ENCODE measurements at places on chromosomes 11 and 22.

- DNase-seq: no peak
Observed at GRCh38 chr22:44309137-44309536, 3.6 kb downstream of the SHISAL1 start.

- DNase-seq: no peak
Observed at GRCh38 chr11:1889224-1889930, 2.3 kb downstream of the PRR33 start.

GRCh38 chr22:49402169-49402568 lies 425.5 kb downstream of the BRD1 start:
- no peak for DNase-seq

DNA sequence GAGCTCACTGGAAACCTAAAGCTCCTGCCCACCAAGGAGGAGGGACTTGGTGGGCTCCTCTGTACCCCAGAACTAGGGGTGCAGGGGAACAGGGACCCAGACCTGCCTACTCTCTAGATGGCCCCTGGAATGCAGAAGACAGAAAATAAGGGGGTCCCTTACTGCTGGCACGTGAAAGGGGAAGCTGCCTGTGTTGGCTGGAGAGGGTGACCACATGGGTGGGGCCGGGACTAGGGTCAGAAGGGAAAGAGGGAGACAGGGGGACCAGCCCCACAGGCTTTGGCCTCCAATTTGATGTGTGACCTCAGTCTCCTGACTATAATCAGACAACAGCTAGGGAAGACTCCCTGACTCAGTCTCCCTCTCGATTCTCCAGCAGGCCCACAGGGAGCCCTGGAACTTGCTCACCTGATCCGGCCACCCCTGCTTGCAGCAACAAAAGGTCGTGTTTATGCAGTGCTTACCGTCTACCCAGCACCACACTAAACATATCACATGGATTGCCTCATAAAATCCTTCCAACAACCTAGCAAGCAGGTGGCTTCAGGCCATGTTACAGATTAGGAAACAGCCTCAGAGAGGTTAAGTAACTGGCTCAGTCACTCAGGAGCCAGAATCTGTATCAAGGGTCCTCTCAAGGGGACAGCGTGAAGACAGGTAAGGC lies 10.2 kb downstream of the ARAP1 start:
- no peak for DNase-seq

DNA sequence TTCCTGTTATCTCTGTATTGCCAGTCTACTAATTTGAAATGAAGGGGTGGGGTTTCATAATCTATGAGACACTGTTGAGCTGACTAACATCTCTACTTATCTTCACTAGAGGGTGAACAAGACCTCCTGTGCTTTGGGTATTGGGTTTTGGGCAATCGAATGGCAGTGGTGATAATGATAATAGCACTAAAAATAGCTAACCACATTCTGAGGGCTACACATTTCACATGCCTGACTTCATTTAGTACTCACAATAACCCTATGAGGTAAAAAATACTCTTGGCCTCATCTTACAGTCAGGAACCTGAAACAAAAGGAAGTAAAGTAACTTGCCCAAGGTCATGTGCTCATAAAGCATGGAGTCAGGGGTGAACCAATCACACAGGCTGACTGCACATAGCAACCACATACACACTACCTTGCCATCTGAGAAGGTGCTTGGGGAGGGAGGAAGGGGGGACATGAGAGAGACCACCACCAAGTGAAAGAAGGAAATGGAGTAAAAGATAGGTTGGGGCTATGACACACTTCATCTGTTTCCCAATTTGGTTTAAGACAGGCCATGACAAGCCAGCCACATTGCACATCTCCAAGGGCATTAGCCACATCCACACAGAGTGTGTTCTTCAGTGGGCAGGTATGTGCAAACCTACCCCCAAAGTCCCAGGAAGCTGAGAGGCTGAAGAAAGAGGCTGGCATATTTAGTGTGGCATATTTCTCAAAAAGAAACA lies 387.6 kb upstream of the DDI1 start:
- DNase-seq: no peak

GRCh38 chr11:71995726-71996291 lies 2.9 kb upstream of the IL18BP start:
- no peak for DNase-seq

DNA sequence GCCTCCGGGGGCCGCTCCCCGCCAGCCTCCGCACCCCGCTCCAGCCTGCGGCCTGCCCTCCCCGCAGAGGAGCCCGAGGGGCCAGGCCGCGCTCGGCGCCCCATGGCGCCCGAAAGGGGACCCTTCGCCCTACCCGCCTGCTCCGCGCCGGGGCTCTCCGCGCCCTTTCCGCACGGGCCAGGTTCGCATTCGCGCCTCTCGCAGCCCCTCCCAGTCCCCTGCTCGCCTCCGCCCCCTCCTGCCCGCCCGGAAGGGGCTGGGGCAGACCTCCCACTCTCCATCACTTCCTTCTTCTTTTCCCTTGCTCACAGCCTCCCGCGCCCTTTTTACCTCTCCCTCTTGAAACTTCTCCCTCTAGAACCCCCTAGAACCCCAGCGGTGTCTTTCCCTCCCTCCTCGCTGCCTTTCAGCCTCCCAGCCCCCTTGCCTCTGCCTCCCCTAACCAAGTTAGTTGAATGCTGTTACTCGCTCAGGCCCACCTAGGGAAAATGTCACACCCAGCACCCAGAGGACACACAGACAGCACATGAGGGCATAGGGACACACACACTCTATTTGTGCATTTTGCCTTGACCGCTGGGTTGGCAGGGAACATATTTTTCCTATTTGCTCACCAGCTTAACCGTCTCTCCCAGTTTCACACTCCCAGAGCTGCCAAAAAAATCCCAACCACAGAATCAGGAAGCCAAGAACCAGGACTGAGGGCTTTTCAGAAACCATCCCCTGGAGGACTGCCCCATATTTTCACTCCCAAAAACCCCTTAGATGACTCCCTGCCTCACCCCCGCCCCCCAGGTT lies at the start of gene SLC43A3:
TSS of gene SLC43A3 (minus strand) at position 193 of the 798 bp plus-strand sequence. CDS start 949 bp downstream, outside the sequence.
- DNase-seq: no peak

DNA sequence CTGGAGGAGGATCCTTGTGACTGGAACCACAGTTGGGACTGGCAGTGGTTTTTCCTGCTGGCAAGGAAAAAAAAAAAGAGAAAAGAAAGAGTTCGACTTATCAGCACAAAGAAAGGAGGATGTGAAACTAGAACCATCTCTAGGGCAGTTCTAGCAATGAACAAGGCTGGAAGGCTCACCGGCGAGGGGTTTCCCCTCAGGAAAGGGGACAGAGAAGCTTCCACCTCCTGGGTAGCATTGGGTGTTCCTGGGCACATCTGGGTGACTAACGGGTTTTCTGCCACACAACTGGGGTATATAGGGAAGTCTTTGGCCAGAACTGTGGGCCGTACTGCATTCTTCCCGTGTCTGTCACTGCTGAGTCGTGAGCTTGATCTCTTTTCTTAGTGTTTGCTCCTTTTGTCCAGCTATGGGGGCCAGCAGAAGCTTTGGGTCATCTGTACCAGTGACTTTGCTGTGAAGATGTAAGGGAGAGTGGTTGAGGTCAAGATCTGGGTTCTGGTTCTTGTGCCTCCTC lies 109.4 kb upstream of the OR4B1 start:
- no peak for DNase-seq

GRCh38 chr22:32336121-32336603 lies 21.5 kb upstream of the RFPL3 start:
- DNase-seq: no peak

DNA sequence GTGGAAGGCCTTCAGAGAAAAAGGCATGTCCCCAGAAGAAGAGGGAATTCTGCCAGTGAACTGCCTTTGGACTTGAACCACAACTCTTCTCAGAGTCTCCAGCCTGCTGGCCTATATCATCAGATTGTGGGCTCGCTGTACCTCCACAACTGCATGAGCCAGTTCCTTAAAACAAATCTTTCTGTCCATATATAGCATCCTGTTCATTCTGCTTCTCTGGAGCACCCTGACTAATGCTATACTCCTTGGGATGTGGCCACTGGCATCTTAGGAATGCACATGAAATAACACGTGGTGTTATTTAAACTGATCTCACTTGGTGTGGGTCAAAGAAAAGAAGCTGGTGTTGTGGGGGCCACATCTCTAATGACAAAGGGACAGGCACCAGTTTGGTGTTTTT lies 58.3 kb upstream of the VSTM5 start:
- DNase-seq: no peak

DNA sequence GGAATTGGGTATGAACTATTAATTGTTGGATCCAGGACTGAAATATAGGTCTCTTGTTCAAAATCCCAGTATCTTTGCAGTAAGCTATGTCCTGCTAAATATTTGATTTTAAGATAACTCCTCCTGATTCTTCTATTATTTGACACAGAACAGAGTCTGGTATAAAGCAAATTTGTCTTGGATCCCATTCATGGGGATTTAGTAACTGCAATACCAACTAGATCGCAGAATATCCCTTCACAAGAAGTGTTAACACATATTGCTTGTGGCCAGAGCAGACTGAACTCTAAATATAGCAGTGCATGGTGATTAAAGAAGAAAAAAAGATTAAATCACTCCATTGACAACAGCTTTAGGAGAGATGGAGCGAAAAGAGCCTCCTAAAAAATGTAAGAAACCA lies 68.2 kb upstream of the ARHGAP42 start:
- DNase-seq: no peak

- DNase-seq: no peak
Observed at GRCh38 chr11:121544956-121545355, 92.2 kb upstream of the SORL1-AS1 start.

DNA sequence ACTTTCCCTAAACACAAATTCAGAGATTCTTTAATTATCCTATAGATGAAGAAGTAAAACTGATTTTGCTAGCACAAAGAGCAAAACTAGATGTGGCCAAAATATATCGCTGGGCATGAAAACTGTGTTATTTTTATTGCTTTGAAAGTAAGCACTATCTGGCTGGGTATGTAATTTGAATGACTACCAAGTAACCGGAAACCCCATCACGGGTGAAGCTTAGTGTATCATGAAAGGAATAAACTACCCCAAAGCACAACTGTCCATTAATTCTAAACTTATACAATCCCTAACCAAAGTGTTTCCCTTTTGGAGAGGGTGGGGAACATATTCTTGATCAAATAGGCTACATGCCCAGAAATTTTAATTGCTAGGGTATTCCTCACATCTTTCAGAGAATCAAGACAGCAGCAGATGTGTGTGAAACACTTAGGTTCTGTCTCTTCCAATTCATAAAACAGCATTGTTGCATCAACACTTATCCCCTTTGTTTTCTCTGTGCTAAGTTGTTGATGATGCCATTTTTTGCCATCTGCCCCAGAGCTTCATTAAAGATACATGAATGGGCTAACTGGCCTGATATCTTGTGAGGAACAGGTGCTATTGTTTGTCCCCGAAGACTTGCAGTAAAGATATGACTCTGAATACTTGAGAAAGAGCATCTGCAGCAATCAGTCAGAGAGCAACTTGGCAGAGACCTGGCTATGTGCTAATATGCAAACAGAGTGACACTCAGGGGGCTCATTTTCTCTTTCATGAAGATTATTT lies 238.2 kb downstream of the SOX6 start:
- no peak for DNase-seq

DNA sequence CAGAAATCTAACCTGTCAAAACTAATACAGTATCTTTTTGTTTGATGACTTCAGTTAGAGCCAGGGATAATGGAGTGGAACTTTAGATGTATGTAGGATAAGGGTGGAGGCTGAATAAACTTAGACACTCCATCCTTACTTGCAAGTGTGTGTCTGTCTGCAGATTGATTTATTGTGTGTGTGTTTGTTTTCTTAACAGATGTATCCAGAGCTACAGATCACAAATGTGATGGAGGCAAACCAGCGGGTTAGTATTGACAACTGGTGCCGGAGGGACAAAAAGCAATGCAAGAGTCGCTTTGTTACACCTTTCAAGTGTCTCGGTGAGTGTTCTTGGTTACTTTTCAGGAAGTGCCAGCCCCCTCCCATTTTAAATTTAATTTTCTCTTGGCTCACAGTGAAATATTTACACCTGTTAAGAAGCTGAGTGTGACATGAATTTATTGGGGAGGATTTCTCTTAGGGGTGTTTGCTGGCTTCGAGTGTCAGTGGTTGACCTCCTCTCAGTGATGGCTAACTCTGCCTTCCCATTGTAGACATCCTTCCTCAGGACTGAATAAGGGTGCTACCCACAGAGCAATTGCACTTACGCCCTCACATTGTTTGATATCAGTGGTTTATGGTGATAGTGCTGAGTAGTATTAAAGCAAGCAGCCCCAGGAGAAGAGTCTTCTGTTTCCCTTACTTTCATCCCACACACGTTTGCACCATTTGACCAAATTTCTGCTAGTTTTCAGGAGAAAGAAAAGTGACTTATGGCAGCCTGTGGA lies 40.8 kb downstream of the APLP2 start:
- DNase-seq: no peak

DNA sequence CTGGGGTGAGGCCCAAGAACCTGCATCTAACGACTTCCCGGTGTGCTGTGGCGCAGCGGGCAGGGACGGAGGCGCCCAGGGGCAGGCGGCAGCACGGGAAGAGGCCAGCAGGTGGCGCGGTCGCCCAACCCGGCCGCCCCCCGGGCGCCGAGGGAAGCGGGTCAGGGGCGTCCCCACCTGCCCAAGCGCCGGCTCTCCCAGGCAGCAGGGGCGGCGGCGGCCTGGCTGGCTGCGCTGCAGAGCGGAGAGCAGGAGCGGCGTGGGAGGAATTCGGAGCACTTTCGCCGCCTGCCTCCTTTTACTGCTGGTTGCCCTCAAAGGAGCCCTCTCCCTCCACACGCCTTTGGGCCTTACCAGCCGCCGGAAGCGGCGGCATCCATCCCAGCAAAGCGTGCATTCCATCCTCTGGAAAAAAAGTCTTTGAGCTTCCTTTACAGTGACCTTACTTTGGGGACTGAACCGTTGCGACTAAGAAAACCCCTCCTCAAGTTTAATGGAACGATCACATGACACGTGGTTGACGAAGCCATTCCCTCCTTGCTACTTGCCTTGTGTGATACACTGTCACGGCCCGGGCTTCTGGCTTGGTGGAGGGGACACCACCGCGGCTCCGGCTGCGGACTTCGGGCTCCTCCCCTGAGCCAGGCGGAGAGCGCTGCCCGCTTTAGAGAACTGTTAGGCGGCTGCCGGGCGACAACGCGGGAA lies 106.8 kb upstream of the CLMP start:
- DNase-seq: no peak

- DNase-seq: no peak
Observed at GRCh38 chr11:118659314-118659952, 20.0 kb downstream of the TREH start.

- no peak for DNase-seq
Observed at GRCh38 chr11:112248201-112248600, 12.5 kb downstream of the PLET1 start.

DNA sequence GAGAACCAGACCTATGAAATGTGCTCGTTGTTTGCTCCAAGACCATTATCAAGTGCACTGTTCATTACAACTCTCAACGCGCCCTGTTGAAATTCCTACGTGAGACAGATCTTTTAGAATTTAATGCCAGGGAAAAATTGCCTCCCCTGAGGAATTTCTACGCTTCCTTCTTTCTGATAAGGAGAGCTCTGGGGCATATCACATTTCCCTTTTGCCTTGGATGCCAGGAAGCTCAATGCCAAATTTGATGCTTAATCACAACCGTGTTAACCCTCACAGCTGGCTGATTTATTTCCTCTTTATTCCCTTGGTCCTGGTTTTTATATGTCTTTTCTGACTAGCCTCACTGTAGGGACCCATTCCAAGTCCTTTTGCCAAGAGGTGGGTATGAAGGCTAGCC lies 109.4 kb downstream of the MICAL2 start:
- DNase-seq: no peak
